ENCODE measurements at places on chromosomes 2 and 18.

- no peak for DNase-seq
Measured at GRCh38 chr2:163775304-163775703, 39.5 kb upstream of the FIGN start.

DNA sequence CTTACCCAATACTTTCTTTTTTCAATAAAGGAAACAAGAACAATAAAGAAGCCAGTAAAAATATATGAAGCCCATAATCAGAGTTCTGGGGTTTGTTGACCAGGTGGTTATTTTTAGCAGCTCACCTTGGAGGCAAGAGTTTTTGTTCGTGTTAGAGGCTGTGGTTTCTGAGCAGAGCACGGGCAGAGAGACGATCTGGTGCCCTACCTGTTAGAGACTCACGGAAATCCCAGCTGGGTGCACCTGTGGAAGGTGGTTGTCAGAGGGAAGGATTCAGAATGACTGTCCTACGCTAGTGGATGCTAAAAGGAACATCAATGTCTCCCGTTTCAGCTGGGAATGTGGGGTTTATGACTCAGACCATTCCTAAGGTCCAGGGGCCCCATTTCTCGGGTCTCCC lies 87.6 kb downstream of the NRP2 start:
- DNase-seq: no peak

DNA sequence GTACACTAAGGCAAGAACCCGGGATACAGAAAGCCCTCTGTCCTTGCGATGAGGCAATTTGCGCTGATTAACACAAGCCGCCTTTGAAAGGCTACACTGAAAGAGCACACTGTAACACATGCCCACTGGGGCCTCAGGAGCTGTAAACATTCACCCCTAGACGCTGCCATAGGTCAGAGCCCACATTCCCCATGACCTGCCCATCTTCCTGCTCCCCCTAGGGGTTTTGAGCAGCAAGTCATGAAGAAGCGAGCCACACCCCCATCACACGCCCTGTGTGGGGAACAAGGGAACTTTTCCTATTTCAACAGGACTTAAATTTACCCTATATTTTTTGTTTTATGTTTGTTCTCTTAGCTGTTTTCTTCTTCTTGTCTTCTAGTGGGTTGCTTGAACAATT lies 47.8 kb upstream of the SLC4A10 start:
- DNase-seq: no peak

DNA sequence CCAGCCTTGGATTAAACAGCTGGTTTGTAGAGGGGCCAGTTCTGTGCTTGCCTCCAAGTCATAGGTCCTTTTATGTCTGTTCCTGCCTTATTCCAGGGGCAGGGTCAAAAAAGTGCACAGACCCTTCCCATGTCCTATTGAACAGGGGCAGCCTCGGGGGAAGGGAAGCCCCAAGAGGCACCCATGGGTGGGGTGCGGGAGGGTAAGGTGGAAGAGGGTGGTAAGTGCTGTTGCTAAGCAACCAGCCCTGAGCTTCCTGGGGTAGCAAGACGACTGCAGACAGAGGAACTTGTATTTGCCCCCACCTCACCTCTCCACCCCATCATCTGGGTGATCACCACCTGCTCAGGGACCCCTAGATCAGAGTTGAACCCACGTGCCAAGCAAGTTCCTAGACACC lies 7.7 kb downstream of the DNMT3A start:
- no peak for DNase-seq

- DNase-seq: no peak
Measured at GRCh38 chr2:171957061-171957460, 34.8 kb downstream of the HAT1 start.

- DNase-seq: no peak
Measured at GRCh38 chr2:150903055-150903454, 358.6 kb downstream of the RBM43 start.

DNA sequence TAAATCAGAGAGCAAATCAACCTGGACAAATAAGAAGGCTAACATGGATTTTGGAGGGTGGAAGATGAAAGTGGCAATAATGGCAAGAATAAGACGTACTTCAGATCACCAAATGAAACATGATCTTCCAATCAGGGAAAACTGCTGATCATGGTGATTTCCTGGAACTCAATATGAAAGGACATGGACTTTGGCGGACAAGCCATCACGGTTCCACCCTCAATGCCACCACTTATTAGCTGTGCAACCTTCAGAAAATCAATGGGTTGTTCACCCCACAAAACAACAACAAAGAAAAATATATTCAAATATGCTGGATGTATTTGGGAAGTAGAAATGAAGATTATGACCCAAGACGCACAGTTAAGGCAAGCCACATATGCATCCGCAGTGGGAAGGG lies 81.7 kb downstream of the PPP1R1C start:
- DNase-seq: no peak

DNA sequence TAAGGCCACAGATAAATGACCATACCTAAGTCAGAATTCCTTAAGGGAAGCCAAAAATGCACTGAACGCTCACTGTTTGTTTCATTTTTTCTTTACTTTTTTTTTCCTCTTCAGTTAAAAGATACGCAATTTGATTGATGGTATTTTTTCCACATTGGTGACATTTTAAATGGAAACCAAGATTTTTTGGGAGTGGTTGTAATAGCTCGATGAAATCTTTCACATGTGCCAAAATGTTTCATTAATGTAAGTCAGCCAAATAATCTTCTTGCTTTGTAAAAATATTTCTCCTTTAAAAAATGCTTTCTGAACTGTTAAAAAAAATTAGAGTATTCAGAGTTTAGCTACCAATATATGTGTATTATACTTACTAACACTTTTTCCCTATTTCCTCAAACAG lies 339.8 kb downstream of the ZEB2 start:
- DNase-seq: no peak

DNA sequence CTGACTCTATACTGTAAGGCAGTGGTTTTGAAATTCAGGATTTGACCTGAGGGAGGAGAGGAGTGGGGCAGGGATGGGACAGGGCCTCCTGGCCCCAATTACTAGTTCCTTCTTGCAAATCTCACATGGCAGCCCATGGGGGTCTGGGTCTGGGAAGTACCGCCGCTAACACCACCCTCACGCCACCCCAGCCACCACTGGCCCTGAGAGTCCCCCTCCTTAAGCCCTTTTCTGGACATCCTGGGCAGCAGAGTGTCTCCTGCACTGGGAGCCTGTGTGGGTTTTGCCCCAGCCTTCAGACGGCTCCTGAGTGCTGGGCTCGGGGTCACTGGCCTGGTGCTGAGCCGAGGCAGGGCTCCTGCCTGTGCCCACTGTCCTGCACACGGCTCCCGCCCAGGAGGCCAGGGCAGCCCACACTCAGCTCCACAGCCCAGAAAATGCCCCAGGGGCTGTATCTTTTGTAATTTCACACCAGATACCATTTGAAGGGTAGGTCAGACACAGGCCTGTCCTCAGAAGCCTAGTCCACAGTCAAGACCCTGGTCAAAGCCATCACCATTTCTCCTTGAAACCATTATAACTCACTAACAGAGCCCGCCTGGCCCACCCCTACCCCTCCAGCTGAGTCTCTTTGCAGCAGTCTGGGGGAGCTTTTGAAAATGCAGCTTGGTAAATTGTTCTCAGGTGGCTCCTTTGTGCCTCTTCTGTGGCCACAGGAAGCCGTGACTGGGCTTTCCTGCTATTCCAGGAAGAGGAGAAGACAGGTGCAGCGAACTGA lies 55.1 kb downstream of the CYP27C1 start:
- DNase-seq: no peak

DNA sequence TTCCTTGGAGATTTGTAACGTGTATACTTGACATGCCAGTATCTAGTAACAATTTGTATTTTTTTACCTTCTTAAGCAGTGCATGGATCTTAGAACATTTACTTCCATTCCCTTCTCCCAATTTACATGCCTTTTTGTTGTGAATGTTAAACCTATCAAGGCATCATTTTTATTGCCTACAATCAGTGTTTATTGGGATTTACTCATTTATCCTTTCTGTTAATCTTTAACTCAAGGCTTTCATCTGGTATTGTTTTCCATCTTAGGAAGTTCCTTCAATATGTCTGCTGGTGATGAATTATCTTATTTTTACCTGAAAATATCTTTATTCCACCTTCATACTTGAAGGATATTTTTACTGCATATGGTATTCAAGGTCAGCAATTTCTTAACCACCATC lies 88.5 kb upstream of the EMILIN2 start:
- no peak for DNase-seq

DNA sequence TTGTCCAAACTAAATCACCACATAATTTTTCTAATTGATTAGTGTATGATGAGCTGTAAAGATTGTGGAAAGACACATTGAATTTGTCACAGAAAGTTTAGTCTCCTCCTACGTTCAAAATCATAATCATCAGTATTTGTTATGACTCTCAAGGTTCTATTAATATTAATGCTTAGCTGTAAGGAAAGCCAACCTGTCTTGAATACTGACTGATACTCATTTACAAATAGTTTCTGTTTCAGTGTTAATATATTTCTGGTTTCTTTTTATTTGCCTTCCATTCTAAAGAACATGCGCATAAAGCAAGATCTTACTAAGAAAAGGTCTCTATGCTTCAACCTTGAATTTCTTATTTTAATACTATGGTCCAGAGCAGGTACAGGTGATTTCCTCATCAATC lies 55.1 kb downstream of the CPS1 start:
- DNase-seq: no peak

GRCh38 chr18:13370995-13371625 lies 152.6 kb downstream of the LDLRAD4 start:
- DNase-seq: no peak

GRCh38 chr2:6493266-6493665 lies 372.4 kb downstream of the CMPK2 start:
- DNase-seq: no peak

DNA sequence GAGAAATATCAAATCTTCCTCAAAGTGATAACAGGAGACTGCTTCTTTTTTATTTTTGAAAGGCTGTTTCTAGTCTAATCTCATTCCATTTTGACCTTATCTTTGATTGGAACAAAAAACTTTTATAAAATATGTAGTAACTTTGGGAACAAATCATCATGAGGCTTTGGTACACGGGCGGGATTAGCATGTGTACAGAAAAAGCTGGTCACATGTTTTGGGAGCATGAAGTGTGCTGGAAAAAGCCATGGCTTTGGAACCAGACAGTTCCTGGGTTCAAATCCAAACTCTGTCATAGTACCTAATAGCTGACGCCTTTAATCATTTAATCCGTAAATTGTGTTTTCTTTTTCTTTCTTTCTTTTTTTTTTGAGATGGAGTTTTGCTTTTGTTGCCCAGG lies 78.2 kb downstream of the RFTN2 start:
- no peak for DNase-seq

DNA sequence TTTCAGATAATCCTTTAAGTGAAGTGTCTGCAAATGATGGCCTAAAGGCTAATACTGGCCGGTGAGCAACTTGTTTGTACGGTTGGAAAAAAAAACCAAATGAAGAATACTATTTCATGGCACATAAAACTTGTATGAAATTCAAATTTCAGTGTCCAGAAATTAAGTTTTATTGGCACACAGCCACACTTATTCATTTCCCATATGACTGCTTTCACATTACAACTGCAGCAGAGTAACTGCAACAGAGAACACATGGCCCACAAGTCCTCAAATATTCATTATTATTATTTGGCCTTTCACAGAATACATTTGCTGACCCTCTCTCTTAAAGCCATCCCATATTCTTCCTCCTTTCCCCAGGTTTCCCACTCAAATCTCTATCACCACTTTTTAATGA lies 1268.6 kb downstream of the LRP1B start:
- no peak for DNase-seq

DNA sequence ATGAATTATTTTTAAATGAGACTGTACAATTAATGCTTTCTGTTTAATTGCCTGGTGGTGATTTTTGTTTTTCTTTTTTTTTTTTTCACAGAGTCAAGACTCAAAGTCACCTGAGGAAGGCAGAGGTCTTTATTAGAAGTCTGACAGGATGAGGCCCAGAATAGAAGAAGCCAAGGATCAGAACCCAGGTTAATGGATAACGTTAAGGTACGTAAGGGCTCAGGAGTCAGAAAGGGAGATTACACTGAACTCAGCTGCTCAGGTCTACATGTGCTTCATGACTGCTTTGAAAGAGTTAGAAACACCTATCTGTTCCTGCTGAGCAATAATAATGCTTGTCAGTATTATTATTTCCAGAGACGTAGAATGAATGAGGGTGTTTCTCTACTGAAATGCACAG lies 196.5 kb downstream of the LRATD1 start:
- DNase-seq: no peak

GRCh38 chr2:137220438-137220993 lies 455.2 kb downstream of the THSD7B start:
- no peak for DNase-seq

DNA sequence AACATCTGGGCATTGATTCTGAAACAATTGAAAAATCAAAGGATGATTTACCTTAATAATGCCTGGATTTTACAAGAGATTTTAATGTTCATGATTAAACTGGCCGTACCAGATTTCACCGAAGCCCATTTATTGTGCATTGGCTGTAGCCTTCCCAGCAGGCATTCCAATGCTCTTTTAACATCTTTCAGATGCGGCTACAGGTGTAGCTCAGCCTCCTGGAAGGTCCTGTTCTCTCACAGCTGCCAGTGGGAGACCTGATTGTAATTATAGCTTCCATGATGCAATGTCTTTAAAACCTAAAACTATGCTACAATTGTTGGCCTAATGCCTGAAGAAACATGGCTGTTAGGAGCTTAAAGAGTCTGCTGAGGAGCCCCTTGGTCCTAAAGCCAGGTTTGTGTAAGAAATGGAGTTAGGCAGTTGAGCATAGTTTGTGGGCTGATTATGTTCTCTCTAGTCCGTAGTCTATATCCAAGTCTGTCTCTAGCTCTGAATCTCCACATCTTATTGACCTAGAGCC lies 147.4 kb downstream of the CERS6 start:
- DNase-seq: no peak

- peak; percentile 38 for DNase-seq
Measured at GRCh38 chr2:190849774-190850173, 30.8 kb upstream of the GLS start.

GRCh38 chr2:175135862-175136261 lies 32.1 kb downstream of the ATF2 start:
- no peak for DNase-seq

- no peak for DNase-seq
Measured at GRCh38 chr2:3325458-3326181, 52.0 kb downstream of the EIPR1 start.

GRCh38 chr2:141513853-141514252 lies 617.0 kb downstream of the LRP1B start:
- DNase-seq: no peak
